ENCODE measurements at places on chromosomes 13 and 19.

DNA sequence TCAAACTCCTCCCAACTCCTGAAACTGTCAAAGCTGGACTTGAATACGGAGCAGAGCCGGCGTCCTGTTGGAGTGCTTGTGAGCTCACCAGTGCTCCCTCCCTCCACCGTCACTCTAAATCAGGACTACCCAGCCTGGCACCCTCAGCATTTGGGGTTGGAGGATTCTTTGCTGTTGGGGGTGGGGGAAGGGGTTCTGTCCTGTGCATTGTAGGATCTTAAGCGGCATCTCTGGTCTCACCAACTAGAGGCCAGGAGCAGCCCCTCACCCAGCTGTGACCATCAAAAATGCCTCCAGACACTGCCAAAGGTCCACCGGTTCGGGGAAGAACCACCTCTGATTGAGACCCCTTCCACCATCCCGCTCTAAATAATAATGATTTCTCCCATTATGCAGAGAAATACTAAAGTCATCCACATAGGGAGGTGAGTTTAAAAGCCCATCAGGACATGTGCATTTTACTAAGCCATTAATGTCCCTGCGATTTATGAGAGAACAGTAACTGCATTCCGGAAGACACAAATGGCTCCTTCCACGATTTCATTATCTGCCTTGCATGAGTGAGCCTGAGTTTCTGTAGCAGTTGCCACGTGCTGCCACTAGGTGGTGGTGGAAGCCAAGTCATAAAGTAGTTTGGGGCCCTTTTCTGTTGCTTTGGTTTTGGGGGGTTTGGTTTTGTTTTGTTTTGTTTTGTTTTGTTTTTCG is 16.1 kb upstream of the USP29 start:
- peak; percentile 22 for DNase-seq

DNA sequence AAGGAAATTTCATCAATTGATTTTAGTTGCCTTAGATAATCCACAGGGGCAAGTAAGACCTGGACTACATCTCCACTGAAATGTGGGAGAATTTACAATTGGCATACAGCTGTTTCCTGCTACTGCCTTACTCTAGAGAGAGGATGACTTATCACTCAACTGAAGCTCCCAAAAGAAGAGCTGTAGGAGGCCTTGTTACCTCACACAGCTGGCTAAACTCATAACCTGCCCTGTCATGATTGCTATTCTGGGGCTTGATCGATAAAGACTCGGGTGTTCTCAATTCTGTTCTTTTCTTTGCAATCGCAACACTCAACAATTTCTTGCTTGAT is 1396.4 kb downstream of the EFNB2 start:
- DNase-seq: no peak

DNA sequence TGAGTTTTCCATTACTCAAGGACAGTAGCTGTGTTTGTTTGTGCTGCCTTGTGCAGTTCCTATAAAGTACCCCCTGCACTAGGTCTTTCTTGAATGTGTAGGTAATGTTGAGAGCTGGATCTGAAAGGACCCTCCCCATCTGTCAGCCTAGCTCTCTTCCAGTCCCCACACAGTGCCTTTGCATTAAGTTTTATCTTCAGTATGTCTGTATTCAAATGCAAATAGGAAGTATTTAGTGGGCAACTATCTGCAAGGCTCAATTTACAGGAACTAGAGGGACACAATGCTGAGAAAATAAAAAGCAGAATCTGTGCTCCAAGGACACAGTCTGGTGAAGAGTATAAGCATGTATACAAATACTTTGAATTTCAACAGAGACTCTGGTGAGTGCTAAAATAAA is 558.5 kb downstream of the RFC3 start:
- DNase-seq: no peak

- no peak for DNase-seq
Observed at GRCh38 chr13:103772576-103772975, 706.4 kb upstream of the SLC10A2 start.

DNA sequence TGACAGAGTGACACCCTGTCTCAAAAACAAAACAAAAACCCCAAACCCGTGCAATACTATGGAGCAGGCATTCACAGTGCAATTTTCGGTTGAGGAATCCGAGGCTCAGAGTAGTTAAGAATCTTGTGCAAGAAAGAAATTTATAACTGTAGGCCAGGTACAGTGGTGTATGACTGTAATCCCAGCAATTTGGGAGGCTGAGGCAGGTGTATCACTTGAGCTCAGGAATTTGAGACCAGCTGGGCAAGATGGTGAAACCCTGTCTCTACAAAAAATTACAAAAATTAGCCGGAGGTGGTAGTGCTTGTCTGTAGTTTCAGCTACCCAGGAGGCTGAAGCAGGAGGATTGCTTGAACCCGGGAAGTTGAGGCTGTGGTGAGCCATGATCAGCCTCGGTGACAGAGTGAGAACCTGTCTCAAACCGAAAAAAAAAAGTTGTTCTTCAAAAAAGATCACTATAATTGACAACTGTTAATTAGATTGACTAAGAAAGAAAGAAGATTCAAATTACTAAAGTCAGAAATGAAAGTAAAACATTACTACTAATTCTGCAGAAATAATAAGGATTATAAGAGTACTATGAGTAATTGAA is 12.9 kb downstream of the CEACAM1 start:
- no peak for DNase-seq

- DNase-seq: no peak
Observed at GRCh38 chr13:33258808-33259193, 26.8 kb downstream of the STARD13 start.

DNA sequence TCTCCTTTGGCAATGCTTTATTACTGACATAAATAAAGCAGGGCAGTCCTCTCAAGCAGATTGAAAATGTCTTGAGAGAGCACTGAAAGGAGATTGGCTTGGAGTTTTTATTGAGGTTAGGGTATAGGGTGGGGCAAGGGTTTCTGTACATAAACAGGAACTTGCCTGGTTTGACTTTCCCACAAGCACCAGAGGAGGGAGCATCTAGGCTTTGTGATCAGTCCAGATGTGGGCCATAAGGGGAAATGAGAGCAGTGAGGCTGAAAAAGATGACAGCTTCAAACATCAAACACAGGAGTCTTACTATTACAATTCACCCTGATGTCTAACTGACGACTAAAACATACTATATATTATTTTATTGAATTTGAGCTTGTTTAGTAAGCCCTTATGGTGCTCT is 260.9 kb downstream of the MTUS2 start:
- no peak for DNase-seq

DNA sequence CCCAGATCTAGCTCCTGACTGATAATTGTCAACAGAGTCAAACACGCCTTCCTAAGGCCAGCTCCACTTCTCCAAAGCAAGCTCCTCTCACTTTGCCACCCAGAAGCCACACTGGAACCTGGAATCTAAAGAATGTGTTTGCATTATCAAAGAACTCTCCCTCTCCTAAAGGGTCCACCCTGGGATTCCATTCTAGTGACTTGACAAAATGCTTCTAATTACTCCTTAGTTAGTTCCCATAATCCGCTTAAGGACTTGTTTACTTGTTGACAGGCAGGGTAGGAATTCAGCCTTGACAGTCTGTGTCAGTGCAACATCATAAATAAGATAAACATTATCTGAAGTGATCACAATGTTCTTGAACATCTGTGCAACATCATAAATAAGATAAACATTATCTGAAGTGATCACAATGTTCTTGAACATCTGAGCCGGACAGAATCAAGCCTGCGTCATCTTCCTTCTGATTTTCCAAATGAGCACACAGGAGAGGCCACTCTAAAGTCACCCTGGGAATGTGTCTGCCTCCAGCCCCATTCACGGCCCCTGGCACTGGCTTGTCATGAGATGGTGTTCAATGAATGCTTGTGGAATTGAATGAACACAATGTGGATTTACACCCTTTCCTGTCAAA is 512.1 kb downstream of the IRS2 start:
- no peak for DNase-seq

GRCh38 chr13:33235078-33235477 is 50.5 kb downstream of the STARD13 start:
- DNase-seq: no peak

GRCh38 chr13:98097749-98098148 is 45.1 kb upstream of the FARP1 start:
- DNase-seq: no peak

DNA sequence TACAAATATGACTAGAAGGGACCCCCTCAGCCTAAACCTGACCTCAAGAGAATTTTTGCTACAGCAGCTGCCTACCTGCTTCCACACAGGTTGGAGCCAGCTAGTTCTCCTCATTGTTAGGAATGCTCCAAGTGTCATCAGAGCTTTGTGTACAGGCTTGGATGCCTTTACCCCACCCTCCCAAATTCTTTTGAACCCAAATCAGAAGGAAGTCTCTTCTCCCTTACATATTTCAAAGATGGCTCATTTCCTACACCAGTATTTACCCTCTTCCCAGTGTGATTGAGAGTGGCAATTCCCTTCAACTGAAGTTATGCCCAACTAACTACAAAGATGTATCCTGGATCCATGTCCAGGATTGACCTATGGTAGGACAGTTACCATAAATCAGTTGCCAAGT is 323.2 kb downstream of the OXGR1 start:
- DNase-seq: no peak

GRCh38 chr13:45602183-45603170 is 13.1 kb downstream of the ERICH6B start:
- DNase-seq: no peak

- DNase-seq: no peak
Observed at GRCh38 chr19:35251456-35251855, 2.7 kb downstream of the LSR start.

- no peak for DNase-seq
Observed at GRCh38 chr19:31168106-31168625, 181.1 kb downstream of the TSHZ3 start.

DNA sequence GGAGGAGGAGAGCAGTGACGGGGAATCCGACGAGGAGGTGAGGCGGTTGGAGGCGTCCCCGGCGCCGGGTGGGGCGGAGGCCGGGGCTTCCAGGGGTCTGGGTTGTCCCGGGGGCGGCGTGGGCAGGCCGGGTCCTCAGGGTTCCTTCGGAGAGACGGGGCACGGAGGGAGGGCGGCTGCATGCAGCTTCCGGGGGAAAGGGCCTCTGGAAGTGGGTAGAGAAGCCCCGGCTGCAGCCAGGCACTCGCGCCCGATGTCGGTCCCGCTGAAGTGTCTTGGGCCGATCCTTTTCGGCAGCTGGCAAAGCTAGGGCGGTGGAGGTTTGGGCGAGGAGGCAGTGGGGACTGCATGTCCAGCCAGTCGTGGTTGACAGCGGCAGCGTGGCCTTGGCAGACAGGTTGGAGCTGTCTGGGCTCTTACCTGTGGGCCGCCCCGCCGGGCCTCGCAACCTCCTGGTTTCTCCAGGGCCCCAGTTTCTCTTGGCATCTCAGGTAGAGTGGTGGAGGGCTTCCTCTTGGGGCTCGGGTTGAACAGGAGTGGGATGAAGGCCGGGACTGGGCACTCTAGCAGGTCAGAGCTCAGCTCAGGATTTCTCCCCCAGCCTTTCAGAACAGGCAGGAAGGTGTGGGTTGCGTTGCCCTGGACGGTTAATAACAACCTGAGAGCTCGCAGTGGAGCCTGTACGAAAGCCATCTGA is 690 bp downstream of the KMT2B start:
- peak; percentile 53 for DNase-seq

- no peak for DNase-seq
Observed at GRCh38 chr13:21894091-21894490, 223.2 kb downstream of the FGF9 start.

GRCh38 chr13:103884101-103884723 is 818.0 kb upstream of the SLC10A2 start:
- no peak for DNase-seq

GRCh38 chr19:18489627-18490184 is 32.2 kb downstream of the ELL start:
- DNase-seq: no peak

- DNase-seq: no peak
Observed at GRCh38 chr13:90414691-90415596, 932.5 kb upstream of the MIR17HG start.

DNA sequence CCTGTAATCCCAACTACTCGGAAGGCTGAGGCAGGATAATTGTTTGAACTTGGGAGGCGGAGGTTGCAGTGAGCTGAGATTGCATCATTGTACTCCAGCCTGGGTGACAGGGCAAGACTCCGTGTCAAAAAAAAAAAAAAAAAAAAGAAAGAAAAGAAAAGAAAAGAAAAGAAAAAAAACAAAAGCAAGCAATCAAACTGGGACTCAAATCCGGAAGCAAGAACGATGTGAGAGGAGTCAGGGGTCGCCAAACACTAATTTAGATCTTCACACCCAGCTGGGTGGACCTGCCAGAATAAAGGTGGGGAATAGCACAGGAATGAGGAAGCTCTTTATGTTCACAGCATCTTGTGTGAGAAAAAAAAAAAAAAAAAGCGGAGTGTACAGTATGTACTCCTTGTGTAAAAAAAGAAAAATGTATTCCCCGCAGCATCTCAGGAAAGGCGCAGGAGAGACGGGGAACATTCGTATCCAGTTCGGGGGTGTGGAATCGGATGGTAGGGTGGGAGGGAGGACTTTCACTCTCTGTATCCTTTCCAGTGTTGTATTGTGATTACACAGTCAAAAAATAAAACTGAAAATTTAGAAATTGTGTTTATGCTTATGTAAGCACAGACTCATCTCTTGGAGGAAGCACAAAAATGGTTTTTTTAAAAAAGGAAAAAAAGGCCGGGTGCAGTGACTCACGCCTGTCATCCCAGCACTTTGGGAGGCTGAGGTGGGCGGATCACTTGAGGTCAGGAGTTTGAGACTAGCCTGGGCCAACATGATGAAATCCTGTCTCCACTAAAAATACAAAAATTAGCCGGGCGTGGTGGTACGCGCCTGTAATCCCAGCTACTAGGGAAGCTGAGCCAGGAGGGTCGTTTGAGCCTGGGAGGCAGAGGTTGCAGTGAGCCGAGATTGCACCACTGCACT is 7.6 kb downstream of the DNAJB1 start:
- no peak for DNase-seq

GRCh38 chr19:17441241-17442021 is 7.0 kb downstream of the TMEM221 start:
- no peak for DNase-seq

DNA sequence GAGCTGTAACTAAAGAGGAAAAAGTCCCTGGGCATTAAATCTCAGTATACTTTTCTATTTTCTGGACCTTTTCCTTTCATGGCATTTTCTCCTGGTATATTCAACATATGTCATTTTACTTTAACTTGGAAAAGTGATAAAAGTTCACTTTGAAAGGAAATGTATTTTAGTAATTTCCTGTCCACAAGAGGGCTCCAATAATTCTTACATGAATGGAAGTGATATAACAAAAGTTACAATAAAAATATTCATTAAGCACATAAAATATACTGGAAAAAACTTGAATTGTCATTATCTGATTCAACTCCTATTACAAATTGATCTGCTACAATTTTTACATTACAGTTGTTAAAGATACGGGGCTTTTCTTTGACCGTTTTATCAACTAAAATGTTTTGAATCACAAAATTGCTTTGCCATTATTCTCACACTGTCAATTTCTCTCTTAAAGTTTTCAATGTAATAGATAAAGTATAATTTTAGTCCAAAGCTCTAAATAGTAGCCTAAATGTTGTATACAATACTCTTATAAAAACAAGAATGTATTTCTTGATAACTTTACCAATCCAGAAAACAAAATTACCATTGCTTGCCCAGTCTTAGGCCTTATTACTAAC is 4.9 kb downstream of the UBL3 start:
- no peak for DNase-seq
